Foreskin melanocyte (primary cell): ENCODE measurements at places on chromosomes 16 and 17.

- no peak for DNase-seq
Observed at GRCh38 chr16:57781741-57782606, 20.3 kb downstream of the KIFC3 start.

GRCh38 chr17:15247891-15248529 is 17.1 kb downstream of the PMP22 start:
- peak; percentile 57 for DNase-seq

DNA sequence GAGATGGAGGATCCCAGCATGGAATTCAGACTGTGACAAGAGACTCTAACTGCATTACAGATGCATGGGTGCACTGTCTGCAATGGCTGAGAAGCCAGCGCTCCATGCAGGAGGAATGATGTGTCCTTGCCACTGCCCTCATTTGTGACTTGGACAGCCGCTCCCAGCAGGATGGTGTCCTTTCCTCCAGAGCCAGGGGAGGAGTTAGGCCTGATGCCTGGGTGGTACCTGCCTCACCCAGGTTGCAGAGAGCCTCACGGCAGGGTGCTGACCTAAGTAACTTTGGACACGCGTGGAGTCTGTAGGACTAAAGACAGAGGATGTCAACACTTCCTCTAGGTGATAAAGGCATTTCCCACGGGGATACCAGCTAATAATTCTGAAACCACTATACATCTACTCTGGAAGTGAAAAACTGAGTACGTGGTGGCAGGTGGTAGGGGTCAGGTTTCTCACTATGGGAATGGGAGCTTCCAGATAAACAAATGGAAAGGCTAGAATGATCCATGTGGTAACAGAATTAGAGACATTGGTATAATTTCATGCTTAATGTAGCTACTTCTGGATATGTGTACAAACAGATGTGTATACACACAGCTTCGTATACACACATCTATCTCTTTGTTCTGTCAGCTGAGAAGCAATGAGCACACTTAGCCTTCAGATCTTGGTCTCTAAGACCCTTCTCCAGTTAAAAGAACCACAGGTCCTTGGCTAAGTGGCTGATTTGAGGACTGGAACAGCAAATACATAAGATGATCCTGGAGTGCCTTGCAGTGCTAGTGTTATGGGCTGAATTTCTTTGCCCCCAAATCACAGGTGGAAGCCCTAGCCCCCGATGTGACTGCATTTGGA is 13.7 kb upstream of the CSNK1D start:
- no peak for DNase-seq

GRCh38 chr16:89922884-89923639 is at the start of gene TUBB3:
Gene TUBB3 (plus strand): TSS chr16:89923342. CDS start chr16:89923402, 60 bp downstream.
- peak; percentile 69 for DNase-seq

GRCh38 chr17:76901542-76902197 is 33.5 kb downstream of the MGAT5B start:
- no peak for DNase-seq

DNA sequence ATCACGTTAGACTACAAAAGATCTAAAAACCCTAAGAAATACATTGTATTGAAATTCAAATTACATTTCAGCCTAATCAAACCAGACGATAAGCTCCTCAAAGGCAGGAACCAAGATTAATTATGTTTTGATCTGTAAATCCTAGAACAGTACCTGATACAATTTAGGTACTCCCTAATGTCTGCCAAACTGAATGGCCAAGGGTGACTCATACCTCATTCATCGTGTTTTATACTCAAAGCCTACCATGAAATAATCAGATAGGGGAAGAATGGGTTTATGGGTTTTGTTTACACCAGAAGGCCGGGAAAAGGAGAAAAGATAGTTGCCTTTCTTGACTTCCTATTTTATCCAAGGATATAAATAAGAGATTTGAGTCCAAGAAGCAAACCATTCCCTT is 19.3 kb downstream of the MMD start:
- DNase-seq = no peak
